ENCODE measurements at places on chromosomes 4 and X. TPM values are rescaled to one million over a fixed set of nuclear protein-coding genes. Genes with fewer than 3 reads are reported as not detected.

GRCh38 chr4:57043347-57044251 is 64.9 kb downstream of the POLR2B start:
- peak; percentile 18 for DNase-seq

GRCh38 chr4:47195706-47196105 is 164.3 kb downstream of the GABRB1 start:
- no peak for DNase-seq

DNA sequence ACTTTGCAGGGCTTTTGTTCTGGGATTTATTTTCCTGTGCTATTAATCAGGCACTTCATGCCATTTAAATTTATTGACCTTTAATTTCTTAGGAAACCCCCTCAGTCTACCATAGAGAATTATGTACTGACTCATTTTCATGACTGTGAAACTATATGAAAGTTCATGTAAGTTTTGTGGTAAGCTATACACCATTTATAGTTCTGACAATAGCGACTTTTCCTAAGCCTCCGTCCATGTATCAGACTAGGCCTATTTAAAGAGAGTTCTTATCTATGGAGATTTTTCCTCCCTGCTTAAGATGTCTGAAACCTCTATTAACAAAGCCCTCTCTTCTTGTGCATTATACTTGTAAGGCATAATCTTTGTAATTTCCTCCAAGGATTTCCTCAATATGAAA is 111.6 kb downstream of the AFF2 start:
- DNase-seq: no peak

- no peak for DNase-seq
Observed at GRCh38 chr4:124179506-124180186, 532.9 kb downstream of the ANKRD50 start.

Gene GABRE
- total RNA-seq: 120 TPM
